ENCODE measurements at places on chromosomes 4 and X.

GRCh38 chr4:8029689-8030088, 90.0 kb upstream of the AFAP1 start:
- no peak for DNase-seq

GRCh38 chrX:110188701-110189558, 129.0 kb downstream of the AMMECR1 start:
- no peak for DNase-seq

DNA sequence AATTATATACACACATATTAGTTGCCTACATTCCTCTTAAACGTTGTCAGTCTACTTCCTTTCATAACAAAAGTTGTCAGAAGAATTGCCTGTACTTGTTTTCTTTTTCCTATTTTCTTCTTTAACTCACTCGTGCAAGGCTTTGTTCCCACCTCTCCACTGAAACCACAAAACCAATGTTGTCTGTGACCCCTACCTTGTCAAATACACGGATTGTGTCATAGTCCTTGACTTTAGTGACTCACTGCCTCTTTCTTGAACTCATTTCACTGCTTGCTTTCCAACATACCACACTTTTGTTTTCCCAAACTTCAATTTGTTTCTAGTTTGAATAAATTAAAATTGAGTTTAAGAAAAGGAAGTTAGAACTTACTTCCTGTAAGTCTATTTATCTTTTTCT, 283.9 kb upstream of the AGA start:
- DNase-seq = no peak

DNA sequence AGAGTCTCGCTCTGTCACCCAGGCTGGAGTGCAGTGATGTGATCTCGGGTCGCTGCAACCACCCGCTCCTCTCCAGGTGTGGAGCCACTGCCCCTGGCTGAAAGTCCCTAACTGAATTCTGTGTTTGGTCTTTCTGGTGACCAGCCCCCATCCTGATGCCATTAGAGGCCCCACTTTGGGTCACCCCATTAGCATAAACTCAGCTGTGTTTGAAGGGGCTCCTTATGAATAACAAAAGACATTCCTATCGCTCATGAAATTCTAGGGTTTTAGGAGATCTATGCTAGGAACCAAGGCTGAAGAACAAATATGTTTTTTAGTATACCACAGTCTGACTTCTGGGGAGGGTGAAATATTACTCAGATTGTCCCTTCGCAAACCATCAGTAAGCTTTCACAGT, 652.9 kb downstream of the ADGRL3 start:
- DNase-seq = no peak

DNA sequence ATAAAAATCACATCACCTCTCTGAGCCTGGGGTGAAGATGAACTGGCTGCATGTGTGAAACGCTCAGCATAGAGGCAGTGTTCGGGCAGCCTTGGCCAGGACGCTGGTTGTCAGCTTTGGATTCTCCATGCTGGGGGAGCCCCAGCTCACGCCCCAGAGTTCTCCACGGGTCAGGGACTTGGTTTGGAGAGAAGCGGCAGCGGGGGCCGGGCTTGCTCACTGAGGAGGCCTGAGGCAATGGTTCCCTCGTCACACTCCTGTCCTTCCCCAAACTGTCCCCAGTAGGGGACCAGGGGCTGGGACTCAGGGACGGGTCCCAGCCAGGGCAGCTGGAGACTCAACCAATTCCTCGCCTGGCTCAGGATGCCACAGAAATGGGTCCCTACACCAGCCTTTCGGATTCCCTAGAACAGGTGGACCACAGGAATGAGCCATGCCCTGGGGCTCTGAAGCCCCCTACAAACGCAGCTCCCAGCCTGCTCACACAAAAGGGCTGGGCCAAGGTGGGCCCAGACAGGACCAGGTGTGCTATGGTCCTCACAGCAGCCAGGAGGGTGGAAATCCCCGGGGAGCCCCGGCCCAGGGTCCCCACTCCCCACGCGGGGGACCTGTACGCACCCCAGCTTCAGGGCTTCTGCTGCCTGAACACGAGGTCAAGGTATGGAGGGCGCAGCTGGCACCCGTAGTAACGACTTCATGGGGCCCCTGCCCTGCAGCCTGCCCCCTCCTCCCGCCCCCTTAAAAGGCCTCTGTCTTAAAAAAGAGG, 1.4 kb downstream of the MXD4 start:
- no peak for DNase-seq

DNA sequence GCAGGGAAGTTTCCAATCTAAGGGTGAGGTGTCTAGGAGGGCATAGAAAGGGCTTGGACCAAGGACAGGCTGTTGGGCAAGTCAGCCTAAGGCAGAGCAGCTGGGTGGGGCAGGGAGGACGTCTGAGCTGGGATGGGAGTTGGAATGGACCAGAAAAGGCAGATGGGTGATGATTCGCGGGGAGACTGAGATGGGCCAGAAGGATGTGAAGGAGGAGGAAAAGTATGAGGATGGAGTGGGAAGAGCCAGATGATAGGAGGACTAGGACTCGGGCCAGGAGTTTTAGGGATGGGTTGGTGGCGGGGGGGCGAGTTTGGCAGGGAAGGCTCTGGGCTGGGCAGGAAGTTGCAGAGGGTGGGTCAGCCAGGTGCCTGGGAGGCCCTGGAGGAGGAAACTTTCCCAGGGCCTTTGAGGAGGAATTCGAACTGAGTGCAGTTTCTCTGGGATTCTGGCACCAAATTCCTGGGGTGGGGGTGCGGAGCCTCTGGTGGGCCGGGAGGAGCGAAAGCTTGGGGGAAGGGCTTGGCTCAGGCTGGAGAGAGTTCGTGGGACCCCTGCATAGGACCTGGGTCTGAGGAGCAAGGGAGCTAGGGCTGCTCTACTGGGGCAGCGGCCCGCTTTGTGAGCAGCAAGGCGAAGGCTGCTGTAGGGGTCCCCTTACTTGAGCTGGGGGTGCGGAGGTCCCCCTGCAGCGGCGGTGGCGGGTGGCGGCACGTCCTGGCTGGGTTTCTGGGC, 8.7 kb upstream of the TIMP1 start:
- no peak for DNase-seq

GRCh38 chrX:113906168-113906567, 677.7 kb upstream of the HTR2C start:
- DNase-seq = no peak

GRCh38 chr4:166822386-166822785, 411.9 kb downstream of the SPOCK3 start:
- DNase-seq = no peak

DNA sequence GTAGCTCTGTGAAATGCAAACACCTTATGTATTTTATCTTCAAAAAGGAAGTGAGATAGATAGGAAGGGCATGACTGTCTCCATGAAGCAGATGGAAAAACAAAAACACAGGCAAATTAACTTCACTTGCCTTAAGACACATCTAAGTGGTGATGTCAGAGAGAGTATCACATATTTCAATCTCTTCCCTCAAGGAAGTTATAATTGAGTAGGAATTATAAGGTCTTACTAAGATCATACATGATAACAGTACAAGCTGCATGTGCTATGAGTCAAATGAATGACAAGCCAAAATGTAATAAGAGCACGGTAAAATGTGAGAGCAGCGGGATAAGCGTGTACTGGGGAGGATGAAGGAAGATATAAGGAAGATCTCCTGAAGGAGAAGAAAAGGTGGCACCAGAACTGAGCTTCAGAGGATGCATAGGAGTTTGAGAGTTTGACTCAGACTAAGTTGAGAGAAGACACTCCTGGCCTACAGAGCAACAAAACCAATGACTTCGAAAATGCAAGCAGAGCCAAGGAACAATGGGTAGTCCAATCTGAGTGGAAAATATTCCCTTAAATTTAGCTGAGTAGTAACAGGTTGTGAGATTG, 43.3 kb upstream of the GALNT7 start:
- no peak for DNase-seq

DNA sequence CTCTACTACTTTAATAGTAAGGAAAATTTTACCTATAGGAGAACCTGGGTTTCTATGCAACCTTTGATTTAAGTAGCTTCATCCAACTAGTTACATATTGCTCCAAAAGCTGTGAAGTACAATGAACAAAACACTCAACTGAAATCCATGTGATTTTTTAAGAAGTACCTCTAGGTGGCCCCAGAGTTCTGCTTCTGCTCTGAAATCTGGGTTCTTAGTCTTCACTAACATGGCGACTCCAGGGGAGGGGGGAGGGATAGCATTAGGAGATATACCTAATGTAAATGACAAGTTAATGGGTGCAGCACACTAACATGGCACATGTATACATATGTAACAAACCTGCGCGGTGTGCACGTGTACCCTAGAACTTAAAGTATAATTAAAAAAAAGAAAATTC, 73.4 kb upstream of the MAGEB2 start:
- no peak for DNase-seq

GRCh38 chr4:3299122-3299975, 6.5 kb downstream of the RGS12 start:
- DNase-seq = peak; percentile 16

DNA sequence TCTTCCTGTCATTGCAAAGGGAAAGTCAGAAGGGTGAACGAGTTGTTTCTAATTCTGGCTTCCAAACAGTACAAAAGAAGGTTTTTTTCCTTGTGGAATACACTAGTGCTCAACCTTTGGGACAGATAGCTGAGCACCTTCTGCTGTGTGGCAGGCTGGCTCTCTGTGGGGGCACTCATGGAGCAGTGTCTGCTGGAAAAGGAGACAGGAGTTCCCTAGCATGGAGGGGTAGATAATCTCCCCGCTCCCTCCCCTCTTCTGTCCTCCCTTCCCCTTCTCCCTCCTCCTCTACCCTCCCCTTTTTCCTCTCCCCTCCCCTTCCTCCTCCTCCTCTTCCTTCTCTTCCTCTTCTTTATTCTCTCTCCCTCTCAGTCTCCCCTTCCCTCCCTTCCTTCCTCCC, 62.4 kb upstream of the MTM1 start:
- no peak for DNase-seq

DNA sequence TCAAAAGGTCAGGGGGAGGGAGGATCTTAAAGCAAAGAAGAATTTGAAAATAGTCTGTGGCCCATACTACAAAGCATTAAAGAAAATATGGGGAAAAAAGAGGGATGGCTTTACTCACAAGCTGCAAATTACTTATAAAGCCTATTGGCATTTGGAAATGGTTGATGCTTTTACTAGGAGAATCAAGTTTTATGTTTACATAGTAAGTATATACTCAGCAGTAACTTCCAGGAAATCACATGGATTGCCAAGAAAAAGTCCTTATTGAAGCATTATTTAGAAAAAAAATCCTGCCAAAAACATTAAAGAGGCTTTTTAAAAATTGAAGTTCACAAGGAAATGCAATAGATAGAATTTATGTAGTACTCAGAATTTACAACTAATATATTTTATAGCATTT, 8.4 kb upstream of the SH3RF1 start:
- no peak for DNase-seq

- DNase-seq = no peak
Measured at GRCh38 chr4:185879666-185880312, 67.8 kb upstream of the SORBS2 start.

DNA sequence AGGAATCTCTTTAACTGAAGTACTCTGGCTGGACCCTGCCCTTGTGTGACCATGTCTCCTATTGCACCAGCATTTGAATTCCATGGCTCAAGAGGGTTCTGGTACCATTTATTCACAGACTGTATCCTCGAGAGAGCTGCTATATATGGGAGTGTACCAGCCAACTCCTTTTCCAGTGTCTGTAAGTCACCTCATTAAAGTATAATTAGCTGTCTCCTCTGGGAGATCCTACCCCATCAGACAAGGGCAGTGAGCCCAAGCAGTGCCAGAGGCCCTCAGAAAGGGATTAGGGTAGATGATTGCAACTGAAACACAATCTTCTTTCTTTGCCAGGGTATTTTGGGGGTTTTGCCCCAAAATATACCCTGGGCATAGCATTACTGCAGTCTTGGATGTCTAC, 31.6 kb downstream of the GNL3L start:
- no peak for DNase-seq

- no peak for DNase-seq
Measured at GRCh38 chr4:95129821-95130311, 372.1 kb downstream of the BMPR1B start.

DNA sequence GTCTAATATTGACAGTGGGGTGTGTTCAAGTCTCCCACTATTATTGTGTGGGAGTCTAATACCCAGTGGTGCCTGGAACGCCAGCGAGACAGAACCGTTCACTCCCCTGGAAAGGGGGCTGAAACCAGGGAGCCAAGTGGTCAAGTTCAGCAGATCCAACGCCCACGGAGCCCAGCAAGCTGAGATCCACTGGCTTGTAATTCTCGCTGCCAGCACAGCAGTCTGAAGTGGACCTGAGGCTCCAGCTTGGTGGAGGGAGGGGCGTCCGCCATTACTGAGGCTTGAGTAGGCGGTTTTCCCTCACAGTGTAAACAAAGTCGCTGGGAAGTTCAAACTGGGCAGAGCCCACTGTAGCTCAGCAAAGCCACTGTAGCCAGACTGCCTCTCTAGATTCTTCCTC, 407.3 kb downstream of the DMD start:
- DNase-seq = no peak

GRCh38 chrX:46796574-46797191, 37.8 kb upstream of the SLC9A7 start:
- DNase-seq = peak; percentile 82

GRCh38 chr4:108527723-108528122, 92.7 kb upstream of the RPL34 start:
- no peak for DNase-seq

DNA sequence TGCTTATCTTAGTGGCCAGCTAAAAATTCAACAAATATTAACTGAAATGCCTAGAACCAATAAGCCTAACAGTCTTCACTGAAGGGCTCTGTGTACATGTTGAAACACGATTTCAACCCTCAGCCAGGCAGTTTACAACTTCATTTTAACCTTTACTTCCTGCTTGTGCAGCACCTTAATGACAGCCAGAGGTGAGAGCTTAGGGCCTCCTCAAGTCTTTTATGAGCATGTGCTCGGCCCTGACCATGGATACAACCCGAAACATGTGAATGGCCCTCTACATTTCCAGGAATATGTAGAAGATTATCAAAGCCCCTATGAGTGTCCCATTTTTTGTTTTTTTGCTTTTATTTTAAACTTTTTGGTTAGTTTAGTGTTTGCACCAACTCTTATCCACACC, 88.3 kb downstream of the MSN start:
- DNase-seq = no peak

- no peak for DNase-seq
Measured at GRCh38 chr4:64516176-64516575, 106.9 kb upstream of the TECRL start.

GRCh38 chrX:20594985-20595384, 328.3 kb upstream of the RPS6KA3 start:
- no peak for DNase-seq
